ENCODE measurements at places on chromosomes 3 and 15.

DNA sequence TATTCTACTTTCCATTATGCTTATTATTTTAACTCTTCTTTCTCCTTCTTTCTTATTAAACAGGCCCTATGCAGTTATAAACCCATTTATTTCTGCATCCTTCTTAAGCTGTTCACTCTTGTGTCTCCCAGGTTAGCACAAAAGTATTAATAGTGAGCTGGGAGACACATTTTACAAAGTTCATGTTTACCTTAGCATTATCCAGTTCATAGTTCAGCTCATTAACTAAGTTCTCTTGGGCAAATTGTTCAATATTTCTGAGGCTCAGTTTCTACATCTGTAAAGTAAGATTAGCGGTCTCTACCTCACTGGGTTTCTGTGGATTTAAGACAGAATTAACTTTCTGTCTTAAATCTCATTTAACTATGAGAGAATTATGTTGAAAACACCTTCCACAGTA is 31.2 kb upstream of the UMPS start:
- DNase-seq: no peak

GRCh38 chr3:44159696-44160300 is 81.9 kb upstream of the TOPAZ1 start:
- DNase-seq: no peak

DNA sequence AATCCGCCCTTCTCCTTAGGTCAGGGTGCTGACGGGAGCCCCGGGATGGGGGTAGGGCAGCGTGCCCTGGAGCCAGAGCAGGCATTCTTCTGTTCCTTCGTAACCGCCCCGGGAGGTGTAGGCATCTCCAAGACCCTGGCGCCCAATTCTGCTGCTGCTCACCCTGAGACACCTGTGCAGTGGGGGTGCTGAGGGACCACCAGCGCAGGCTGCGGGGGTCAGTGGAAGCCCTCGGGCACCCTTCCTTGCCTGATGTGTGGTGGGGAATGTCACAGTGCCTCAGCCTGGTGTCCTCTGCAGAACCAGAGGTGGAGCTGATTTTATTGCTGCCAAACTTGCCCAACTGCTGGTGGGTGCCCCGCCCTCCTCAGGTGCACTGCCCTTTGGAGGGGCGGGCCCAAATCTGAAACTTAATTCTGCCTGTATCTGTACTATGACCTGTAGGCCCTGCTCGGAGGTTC is 7.3 kb downstream of the CSK start:
- DNase-seq: no peak

GRCh38 chr3:61966200-61966599 is 404.8 kb downstream of the PTPRG start:
- no peak for DNase-seq

- no peak for DNase-seq
These were observed 717.5 kb downstream of the AGBL1 start for GRCh38 chr15:86797135-86797534.

DNA sequence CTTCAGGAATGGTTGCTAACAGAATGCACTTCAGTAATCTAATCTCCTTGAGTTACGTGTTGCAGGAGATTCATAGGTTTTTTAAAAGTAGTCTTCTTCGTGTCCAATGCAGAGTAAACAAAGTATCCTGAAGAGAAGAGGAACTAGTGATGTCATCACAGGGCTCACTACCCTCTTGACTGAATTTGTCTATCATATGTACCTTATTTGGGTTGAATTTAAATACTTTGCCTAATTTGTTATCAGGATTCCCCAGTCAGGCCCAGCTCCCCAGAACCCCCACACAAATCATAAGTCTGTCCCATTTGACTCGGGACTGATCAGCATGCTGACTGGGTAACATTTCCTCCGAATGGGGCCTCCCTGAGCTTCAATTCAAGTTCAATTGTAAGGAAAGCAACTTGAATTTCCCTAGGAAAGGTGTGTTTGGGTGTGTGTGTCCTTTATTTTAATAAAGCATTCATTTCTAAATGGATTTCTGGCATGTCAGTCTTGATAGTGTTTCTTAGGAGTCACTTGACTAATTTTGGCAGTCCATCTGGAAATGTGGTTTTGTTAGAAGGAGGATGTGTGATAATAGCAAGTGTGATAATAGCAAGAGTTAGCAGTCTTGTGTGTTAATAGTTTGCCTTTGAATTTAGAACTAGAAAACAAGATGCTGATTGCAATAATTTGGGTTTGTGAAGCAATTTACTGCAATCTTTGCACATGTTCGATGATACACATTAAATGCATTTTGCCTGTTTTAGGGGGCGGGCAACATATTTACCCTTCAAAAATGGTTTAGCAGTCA is 21.9 kb downstream of the OXNAD1 start:
- no peak for DNase-seq

DNA sequence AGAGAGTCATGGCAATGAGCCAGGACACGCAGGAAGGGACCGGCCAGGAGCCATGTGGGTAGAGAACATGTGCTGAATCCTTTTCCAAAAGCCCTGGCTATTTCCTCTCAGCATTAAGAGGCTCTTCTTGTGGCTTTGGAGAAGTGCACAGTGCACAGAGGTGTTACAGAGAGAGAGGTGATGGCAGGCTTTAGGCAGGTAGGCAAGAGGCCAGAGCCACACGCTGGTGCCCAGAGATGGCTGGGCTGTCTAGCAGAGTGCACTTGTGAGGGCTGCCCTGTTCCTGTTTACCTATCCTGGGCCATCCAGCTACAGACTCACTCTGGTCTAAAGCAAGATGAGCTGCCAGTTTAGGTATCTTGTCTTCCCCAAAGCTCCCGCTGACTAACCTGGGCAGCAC is 402.6 kb downstream of the OCA2 start:
- no peak for DNase-seq

All from stimulated activated CD8-positive, alpha-beta memory T cell treated with anti-CD3 and anti-CD28 coated beads, Interleukin-4, amount 100 ng/mL, for 1 hour (primary cell).